ENCODE measurements at places on chromosomes 1 and 21. TPM values are rescaled to one million over a fixed set of nuclear protein-coding genes. Genes with fewer than 3 reads are reported as not detected.

BCAN gene
- not detected for total RNA-seq

HLCS gene
- total RNA-seq: 13.9 TPM

CASZ1 gene
- total RNA-seq: 7.5 TPM

DRAXIN gene
- total RNA-seq: 0.17 TPM

OR2M3 gene
- not detected for total RNA-seq

MARK1 gene
- not detected for total RNA-seq

SLC5A9 gene
- total RNA-seq: not detected

NFIA gene
- 7.3 TPM for total RNA-seq

FBXO2 gene
- total RNA-seq: 5.1 TPM

MTMR11 gene
- total RNA-seq: 2.1 TPM

RCAN3 gene
- 171 TPM for total RNA-seq

GPR52 gene
- total RNA-seq: 1.6 TPM

FAM167B gene
- total RNA-seq: 1.2 TPM

MRPL37 gene
- 39.0 TPM for total RNA-seq

DNA sequence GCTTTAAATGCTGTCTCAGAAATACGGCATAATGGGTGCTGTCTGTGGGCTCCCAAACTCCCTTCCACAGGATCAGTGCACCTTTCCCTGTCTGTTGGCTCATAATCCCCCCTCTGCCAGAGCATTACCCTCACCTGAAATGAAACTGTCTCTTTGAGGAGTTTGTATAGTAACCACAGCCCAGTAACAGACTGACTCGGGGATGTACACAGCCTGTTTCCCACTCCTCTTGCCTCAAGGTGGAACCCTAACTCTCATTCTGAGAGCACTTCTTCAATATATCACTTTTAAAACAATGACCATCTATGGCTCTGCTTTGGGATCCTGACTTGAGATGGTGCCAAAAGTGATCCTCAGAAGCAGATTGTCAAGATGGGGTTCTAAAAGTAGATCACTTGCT, 332.5 kb downstream of the AMY1C start:
- no peak for DNase-seq

DNA sequence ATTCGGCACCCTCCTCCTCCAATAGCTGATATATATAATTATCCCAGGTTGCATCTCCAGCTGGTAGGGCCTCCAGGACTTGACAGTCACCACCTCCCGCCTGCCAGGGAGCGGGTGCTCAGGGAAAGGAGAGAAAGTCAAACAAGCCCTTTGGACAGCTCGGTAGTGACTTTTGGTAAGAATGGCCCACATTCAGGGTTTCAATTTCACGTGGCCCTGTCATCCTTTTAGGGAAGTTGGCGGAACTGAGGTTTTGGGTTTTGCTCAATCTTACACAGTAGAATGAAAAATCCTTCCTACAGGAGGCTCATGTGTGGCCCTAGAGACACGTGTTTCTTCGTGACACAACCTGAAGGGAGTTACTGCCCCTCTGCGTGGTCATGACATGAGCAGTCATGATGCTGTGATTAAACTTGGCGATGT, 44.2 kb downstream of the CAPN8 start:
- no peak for DNase-seq

GRCh38 chr1:98733782-98734112, 72.2 kb downstream of the SNX7 start:
- no peak for DNase-seq

- no peak for DNase-seq
Observed at GRCh38 chr1:41009466-41009865, 12.1 kb downstream of the SLFNL1 start.

- DNase-seq: no peak
Observed at GRCh38 chr1:40878906-40879305, 16.7 kb upstream of the CITED4 start.

GRCh38 chr1:202007304-202007703, 3.1 kb upstream of the ELF3 start:
- DNase-seq: no peak

DNA sequence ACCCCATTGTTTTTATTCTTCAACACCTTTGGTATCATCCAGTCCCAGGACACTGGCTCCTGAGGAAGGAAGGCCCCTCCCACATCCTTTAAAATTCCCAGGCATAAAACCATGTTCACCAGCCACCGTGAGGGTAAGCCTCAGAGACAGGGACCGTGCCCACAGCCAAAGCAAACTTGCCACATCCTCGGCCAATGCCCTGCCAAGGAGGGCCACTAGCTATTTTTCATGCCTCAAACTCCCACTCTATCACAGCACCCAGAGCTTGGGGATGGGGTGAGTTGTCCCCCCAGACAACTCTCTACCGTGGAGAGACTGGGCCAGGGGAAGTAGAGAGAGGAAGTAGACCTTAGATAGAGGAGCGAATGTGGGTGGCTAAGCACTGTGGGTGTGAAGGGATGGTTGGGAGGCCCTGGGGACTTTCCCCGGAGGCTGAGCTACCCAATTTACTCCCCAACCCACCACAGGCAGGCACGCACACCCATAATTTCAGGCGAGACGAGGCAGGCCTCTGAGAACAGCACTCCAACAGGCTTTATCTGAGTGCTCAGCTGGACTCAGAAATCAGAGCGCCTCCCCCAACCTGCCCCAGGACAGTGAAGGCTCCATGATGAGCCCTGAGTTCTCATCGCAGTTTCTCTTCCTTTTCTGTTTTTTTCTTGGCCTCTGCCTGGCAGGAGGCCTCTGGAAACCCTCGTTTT, 15.9 kb upstream of the BTG2 start:
- peak; percentile 96 for DNase-seq

DNA sequence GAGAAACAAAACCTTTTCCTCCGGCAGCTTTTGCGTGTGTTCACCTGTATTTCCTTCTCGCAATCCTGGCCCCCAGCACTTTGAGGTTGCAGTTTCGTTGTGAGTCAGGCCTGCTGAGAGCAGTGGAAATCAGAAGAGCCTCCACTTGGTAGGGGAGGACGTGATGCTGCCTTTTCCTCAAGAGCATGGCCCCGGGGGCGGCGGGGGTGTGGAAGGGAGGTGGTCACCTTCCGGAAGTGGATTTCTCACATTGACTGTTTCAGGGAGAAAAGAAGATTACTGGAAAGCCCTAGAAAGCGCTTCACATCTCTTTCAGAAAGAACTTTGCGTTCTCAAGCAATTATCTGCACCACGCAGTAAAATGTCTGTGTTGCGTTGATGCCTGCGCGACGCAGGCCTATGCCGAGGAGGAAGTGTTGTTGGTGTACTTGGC, 12.2 kb upstream of the IL10 start:
- peak; percentile 62 for DNase-seq

GRCh38 chr1:9251501-9251900, 16.9 kb downstream of the H6PD start:
- DNase-seq: no peak

DNA sequence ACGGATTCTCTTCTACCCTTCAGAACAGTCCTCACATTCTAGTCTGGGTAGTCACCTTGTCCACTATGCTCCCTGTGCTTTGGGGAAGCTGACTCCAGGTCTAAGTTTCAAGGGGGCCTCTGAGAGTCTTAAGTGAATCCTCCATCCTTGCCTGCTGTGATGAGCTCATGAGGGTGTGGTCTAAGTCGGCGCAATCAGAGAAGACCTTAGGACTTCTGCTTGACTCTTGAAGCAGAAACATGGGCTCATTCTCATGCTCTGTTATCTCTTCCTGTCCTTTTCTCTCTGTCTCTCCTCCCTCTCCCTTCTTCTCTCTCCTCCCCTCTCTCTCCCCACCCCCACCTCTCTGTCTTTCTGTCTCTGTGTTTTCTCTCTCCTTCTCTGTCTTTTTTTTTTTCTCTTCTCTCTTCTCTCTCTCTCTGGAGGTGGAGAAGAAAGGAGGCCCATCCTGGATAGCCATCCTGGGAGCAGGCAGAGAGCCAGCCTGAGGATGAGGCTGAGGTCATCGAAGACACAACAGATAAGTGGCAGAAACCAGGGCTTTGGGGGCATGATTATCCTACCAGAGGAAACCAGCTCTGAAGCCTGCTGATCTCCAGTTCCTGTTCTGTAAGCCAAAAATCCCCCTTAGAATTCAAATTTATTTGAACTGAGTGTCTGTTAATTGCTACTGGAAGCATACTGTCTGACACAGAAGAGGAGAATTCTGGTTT, 245.6 kb downstream of the SIPA1L2 start:
- no peak for DNase-seq

DNA sequence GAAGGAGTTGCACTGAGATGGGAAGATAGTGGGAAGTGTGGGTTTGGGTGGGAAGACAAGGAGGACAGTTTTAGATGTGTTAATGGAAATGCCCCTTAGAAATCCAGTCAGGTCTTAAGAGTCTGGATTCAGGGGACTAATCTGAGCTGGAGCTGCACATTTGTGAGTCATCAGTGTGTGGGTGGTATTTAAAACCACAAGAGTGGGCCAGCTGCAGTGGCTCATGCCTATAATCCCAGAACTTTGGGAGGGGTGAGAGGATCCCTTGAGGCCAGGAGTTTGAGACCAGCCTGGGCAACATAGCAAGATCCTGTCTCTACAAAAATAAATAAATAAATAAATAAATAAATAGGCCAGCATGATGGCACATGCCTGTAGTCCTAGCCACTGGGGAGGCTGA, 40.9 kb upstream of the SLC6A9 start:
- DNase-seq: no peak

DNA sequence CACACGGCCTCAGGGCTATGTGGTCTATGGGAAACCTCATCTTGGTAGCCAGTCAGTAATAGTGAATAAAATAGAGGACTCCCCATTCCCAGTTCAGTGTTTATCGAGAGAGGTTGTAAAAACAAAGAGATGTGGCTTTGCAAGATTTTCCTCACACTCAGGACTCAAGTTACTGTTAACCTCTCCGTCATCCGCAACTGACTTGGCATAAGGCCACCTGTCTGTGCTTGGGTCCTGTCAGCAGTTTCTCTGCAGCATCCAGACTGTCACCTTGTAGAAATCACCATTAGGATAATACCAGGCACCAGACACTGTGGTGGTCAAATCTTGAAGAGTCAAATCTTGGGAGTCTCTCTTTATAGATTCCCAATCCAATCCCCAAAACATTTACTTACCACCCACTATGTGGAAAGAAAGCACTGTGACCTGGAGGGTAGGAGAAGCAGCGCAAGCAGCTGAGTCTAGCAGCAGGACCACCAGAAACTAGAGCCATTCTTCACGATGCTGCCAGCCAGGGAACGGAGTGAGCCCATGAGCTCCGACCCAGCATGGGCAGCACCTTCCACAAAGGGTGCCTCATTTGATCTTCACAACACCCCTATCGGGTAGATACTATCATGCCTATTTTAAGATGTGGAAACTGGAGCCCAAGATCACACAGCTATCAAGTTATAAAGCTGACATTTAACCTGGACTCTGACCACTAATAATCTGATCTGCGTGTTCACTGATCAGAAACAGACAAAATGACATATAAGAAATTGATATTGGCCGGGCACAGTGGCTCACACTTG, 5.6 kb upstream of the GPR25 start:
- no peak for DNase-seq

- no peak for DNase-seq
Observed at GRCh38 chr1:17310068-17310640, 2.2 kb downstream of the PADI4 start.

- DNase-seq: peak; percentile 37
Observed at GRCh38 chr21:45309069-45309986, 21.6 kb upstream of the POFUT2 start.

DNA sequence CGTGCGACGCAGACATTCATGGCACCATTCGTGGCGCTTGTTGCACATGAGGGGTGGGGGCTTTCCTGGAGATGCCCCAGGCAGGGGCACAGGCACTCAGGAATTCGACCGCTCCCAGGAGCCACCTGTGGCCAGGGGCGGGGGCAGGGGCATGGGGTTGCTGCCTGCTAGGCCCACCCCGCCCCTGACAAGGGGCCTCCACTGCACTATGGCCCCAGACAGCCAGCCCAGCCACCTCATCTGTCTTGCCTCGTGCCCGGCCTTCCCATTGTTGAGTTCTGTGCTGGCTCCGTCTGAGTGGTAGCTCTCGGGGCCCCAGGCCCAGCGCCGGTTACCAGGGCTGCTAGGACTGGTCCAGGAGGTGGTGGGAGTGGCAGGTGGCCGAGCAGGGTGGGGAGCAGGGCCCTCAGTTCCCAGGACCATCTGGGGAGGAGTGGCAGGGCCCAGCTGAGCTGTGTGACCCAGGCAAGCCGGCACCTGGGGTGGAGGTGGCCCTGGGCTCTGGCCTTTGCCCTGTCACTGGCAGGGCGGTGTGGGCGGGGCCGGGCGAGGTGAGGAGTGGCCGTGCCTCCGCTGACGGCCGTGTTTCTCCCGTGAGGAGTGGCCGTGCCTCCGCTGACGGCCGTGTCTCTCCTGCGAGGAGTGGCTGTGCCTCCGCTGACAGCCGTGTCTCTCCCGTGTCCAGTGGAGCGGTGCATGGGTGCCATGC, 1.9 kb downstream of the PLCH2 start:
- DNase-seq: no peak

DNA sequence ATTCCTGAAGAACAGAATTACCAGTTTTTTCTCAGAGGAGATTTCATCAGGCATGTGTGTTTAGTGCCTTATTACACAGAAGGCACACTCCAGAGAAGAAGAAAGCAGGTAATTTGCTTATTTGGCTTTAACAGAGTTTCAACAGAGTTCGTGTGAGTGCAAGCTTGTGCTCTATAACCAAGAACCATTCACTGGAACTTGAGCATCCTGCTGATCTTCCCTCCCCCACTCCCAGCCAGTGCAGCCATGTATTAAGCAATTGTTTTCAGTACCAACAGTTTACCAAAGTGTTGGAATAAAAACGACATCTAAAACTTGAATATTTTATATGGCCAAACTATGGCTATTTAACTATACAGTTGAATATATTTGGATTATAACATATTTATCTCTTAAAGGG, 4.3 kb downstream of the MGST3 start:
- no peak for DNase-seq

DNA sequence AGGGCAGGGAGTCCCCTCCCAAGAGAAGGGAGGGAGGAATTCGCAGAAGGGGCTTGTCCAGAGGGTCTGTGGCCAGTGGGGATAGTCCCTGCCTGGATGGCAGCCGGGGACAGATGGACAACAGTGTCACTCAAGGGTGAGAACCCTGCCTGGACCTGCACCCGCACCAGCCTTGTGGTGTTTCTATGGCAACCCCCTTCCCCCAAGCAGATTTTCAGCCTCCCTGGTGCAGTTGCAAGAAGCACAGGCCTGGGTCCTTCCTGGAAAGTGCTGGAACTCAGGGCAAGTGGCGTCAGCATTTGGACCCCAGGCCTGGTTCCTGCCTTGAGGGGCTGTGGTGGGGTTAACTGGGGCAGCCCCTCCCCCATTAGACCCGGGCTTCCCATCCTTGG, 83.8 kb upstream of the ACTL8 start:
- no peak for DNase-seq

DNA sequence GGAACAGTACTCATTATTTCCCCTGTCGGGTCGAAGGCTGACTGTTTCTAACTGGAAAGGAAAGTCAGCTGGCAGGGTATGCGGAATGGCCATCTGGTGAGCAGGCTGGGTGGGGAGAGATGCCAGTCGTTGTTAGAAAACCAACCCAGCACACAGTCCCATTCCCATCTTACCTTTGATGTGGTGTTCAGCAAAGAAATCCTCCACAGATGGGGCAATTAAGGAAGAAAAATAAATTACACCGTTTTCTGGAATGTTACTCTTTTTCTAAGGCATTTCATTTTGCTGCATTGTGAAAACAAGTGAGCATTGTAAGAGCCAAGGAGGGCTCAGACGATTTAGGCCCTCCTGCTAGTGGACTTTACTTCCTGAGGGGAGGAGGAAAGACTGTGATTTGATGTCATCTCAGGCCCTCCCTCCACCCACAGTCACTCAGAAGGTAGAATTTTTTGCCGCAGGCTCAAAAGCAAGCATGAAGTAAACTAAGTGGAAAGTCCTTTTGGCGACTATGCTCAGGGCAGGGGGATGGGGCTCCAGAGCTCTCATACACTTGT, at the start of gene SLC16A4:
Gene SLC16A4 (minus strand): TSS at position 335 of the 554 bp plus-strand sequence. CDS start 1,703 bp downstream, outside the sequence.
- no peak for DNase-seq

GRCh38 chr1:19220080-19220846, 10.2 kb upstream of the UBR4 start:
- DNase-seq: no peak

GRCh38 chr21:45128613-45129188, 54.3 kb downstream of the ADARB1 start:
- DNase-seq: peak; percentile 71
